ENCODE measurements at places on chromosomes 7 and 10.

DNA sequence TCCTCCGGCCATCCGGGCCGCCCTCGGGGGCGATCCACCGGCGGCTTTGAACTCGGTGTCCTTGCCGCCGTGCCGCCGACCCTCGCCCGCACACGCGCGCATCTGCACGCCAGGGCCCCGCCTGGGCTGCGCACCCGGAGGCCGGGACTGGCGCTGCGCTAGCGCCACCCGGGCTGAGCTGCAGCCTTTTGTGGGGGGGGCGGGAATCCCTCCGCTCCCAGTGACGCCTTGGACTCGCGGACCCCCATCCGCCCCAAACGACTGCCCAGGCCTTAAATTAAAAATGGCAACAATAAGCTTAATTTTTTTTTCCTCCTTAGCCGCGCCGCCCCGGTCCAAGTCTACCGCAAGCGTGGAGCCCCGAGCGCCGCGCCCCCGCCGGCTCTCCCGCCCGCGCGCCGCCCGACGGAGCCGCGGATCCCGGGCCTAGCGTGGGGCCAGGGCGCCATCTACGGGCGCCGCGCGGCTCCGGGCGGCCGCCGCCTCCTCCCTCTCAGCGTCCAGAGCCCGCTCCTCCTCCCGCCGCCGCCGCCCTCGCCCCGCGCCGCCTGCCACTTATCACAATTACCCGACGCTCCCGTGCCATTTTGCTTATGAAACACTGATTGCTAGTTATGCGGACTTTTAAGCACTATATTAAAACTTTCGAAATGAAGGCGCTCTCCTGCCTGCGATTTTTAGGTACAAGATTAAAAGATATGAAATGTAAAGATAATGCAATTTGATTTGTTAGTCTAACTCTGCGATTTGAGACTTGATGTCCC lies 7.5 kb upstream of the EBF3 start:
- no peak for DNase-seq

DNA sequence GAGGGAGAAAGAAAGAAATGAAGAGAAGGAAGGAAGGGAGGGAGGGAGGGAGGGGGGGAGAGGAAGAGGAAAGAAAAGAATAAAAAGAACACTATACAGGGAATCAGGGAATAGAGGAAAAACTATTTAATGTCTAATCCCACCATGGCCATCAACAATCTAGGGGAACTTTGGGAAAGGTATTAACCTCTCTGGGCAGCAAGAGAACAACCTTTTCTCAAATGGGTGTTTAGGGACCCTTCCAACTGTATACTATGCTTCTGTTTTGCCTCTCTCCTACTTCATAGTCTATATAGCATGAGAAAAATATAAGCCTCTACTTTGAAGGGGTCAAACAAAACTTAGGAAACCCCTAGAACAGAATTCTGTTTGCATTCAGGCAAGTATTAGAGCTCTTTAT lies 54.5 kb downstream of the CHCHD3 start:
- no peak for DNase-seq

DNA sequence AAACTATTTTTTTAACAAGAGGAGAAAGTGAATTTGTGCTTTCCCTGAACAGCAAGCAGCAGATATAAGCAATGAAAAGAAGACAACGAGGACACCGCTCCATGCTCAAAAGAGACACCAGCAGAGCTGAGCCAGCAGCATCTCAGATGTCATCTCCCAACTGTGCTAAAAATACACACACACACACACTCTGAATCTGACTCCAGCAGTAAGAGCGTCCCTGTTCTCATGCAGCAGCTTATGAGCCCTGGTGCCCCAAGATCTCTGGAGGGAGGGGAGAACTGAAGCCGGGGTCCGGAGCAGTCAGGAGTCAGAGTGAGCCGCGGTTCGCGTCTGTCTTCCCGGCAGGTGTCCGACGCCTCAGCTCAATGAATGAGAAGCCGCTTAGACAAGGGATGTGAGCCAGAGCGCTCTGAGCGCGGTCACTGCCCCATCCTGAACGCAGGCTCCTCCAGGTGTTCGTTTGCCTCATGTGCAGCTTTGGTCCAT lies 49.2 kb downstream of the SVIL start:
- DNase-seq = no peak

DNA sequence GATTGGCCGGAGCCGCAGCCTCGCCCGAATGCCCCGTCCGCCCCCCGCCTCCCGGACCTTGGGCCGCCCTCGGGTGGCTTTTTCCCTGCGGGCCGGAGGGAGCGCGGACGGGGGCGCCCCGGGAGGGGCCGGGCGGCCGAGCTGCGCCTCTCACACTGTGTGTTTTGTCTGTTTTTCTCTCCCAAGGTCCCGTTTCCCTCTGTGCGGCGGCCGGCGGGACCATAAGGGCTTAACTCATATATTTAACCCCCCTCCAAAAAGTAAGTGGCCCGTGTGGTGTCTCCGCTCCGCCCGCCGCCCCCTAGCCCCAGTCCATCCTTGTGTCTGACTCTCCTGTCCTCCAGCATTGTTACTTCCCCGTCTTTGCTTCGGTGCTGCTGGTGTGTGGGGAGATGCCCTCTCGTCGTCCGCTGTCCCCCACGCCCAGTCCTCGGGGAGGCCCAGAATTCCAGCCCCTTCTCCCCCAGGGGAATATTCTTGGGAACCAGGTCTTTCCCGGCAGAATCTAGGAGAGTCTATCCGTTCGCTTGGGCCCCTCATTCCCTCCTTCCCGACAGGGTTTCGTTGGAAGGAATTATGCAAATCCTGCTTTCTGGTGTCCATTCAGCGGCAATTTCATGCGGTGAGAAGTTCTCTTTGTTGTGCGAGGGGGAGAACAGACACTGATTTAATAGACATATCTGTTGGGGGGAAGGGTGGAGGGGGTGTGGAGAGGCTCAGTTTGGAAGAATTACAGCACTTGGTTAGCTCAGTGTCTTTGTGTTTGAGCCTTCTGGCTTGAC lies 1.3 kb downstream of the LCOR start:
- DNase-seq = no peak

DNA sequence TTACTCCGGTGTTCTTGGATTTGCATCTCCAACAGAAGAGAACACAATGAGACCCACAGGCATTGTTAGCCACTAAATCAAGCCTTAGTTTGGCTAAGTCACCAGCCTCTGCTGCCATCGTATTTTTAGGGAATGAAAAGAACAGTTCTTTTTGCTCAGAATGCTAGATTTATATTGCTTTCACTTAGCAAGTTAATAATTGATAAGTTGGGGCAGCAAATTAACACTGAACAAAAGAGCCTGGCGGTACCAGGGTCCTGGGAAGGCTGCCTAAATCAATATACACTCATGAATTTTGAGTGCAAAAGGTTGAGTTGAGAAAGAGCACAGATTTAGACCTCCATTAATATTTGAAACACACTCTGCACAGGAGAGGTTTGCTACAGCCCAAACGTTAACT lies 767.7 kb downstream of the TYW1 start:
- no peak for DNase-seq

- no peak for DNase-seq
These were observed 38.0 kb upstream of the CACNA2D1 start for GRCh38 chr7:82481499-82482097.

DNA sequence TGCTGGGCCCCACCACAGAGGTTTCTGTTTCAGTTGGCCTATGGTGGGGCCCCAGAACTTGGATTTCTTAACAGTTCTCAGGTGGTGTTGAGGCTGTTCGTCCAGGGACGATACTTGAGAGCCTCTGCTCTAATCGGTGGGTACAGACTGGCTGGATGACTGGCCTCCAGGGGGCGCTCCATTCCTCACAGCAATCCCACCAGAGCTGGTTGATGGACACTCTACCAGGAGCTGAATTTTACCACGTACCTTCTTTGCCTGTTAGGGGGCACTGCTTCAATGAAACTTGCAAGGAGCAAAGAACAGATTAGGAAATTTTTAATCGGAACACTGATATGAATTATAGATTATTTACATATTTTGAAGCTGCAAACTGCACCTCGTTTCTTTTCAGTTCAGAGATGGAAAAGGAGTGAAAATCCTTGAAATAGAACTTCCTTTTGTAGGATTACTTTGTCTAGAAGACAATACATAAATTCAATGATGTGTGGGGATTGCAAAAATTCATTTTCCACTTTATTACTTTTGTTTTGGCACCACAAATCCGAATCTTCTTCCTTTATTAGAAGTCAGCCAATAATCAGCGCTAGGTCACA lies 44.8 kb downstream of the KBTBD2 start:
- peak; percentile 81 for DNase-seq

GRCh38 chr7:158802535-158803366 lies 26.6 kb downstream of the ESYT2 start:
- no peak for DNase-seq

- no peak for DNase-seq
These were observed 44.9 kb downstream of the JCAD start for GRCh38 chr10:30014511-30014910.
